Effector CD8-positive, alpha-beta T cell (primary cell): ENCODE measurements at places on chromosomes 1 and 21.

DNA sequence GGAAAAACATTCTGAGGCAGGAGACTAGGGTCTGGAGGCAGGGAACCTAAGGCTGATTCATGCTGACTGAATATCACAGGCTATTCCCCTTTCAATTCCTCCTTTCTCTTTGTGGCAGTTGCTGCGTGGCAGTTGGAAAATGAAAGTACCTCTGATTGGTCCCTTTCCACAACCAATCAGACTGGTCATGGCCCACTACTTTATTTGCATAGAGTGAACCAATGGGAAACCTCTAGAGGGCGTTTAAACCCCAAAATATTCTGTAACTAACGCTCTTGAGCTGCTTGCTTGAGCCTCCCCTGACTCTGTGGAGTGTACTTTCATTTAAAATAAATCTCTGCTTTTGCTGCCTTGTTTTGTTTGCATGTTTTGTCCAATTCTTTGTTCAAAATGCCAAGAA, 27.7 kb upstream of the VN1R5 start:
- no peak for DNase-seq

DNA sequence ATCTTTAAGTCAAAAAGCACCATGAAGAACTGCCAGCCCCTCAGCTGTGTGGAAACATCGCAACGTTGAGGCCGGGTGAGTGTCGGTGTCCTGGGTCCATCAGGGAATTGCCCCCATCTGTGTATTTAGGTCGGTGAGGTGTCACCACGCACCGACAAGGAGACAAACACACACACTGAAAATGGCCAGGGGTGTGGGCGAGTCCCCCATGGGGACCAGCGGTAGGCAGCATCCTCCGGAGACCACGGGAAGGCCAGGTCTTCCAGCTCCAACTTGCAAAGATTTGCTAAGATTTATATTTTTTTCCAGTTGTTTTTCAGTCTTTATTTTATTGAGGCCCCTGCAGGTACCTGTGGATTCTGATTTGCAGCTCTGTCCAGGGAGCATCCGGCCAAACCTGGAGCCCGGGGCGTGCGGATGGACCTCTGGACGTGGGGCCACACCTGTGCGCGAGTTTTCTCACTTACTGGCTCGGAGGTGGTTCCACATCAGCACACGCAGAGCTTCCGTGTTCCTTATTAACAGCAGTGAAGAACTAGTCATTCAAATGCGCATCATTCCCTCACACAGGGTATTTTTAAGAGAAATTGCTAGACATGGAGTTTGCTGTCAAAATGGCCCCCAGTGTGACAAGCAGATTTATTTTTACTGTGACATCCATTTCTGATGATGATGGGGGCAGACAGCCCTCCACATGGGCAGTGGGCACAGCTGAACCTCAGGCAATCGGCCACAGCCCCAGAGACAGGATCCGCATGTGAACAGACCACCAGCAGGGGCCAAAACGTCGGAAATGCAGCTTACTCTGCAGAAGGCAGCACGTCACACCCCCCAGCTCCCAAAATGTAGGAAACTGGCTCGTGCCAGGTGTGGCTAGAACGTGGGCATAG, 17.2 kb upstream of the SLC19A1 start:
- no peak for DNase-seq

DNA sequence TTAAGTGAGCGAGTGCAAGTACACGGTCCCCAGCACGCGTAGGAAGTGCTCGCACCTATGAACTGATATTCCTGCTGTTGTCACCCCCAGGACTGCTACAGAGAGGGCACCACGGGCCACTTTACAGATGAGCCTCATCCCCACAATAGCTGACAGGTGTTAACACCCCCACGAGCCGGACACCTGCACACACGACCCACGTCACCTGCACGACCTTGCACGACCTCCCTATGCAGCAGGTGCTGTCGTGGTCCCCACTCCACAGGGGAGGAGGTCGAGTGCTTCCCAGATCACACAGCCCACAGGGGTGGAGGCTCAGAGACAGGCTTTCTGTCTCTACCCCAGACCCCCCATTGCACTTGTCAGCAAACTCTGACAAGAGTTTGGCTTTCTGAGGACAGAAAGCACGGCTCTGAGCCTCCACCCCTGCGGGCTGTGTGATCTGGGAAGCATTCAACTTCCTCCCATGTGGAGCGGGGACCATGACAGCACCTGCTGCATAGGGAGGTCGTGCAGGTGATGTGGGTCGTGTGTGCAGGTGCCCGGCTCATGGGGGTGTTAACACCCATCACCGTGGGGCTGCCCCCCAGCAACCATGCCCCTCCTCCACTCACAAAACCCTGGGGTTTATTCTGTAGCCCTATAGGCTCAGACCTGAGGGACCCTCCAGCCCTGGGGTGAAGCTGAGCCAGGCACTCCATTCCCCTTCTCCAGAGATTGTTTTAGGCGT, 80.8 kb downstream of the MATN1 start:
- DNase-seq = no peak

DNA sequence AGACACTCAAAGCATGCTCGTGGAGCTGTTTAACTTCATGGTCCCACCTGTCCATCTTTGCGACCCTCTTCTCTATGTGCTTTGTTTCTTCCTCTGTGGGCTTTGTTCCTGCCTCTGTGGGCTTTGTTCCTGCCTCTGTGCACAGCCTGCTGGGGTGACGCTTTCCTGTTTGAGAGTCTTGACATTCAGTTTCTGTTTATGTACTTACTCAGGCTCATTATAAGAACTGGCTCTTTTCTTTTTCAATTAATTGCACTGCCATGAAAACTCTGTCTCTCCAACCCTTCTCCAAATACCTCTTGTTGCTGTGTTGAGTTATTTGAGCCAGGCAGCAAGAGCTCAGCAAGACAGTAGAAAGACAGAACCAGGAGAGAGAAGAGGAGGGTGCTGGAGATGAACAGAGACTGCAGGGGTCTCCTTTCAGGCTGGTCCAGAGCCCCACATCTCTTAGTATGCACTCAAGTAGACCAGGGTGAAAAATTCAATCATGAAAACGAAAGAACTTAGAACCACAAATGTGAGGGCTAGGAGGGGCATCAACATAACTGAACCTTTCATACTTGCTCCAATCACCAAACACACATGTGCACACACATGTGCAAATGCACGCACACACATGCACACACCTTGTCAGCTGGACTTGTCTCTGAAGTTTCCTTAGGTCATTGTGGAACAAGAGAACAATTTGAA, 88.3 kb upstream of the SGIP1 start:
- DNase-seq = no peak
